ENCODE measurements at places on chromosomes 3 and 15. TPM values are rescaled to one million over a fixed set of nuclear protein-coding genes. Genes with fewer than 3 reads are reported as not detected.

DNA sequence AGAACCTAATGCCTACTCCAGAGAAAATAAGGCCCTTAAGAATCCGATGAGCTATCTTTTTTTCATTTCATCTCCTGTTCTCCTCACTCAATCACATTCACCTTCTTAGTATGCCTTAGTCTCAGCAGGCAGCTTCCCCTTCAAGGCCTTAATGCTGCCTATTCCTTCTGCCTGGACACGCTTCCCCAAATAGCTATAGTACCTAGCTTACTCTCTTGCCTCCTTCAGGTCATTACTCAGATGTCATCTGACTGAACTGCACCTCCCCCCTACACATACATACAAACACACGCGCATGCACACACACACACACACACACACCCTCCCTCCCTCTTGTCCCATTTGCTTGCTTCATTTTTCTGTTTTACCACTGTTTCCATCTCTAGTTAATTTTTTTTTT is 191.5 kb upstream of the MLF1 start:
- DNase-seq = no peak

- DNase-seq = no peak
These were observed 82.1 kb downstream of the IL5RA start for GRCh38 chr3:3027976-3028567.

DNA sequence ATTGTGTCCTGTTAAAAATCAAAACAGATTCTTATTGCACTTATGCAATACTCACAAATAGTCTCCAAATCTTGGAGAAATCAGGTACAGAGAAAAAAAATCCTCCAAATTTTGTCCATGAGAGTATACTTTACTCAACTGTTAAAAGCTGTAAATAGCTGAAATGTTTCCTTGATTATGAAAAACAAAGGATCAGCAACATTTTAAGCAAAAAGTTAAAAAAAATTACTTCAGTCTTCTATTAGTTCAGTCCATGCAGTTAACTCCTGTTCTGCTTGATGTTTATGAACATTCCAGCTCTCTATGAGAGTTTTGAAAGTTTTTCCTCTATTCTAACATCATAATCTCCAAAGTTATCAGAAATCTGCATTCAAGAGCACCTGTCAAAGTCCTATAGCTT is 22.8 kb upstream of the ZNF80 start:
- DNase-seq = no peak

- DNase-seq = no peak
These were observed 878 bp downstream of the ISLR start for GRCh38 chr15:74174219-74174957.

GRCh38 chr15:90456236-90456635 is 68.2 kb downstream of the IQGAP1 start:
- no peak for DNase-seq

- no peak for DNase-seq
These were observed 140.3 kb upstream of the NSMCE3 start for GRCh38 chr15:29409890-29410289.

DNA sequence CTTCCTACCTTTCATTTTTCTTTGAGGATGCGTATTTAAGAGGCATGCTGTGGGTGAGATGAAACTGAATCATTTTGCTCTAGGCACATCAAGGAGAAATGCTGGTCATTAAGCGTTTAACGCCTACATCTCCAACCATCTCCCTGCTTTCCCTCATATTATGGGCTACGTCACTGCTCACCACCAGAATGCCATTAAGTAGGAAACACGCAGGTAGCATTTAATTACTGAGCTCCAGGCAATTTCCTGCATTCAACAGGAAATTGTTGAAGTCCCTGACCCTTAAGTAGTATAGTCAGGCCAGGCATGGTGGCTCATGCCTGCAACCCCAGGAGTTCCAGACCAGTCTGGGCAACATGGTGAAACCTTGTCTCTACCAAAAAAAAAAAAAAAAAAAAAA is 66.1 kb downstream of the CHSY1 start:
- DNase-seq = no peak

DNA sequence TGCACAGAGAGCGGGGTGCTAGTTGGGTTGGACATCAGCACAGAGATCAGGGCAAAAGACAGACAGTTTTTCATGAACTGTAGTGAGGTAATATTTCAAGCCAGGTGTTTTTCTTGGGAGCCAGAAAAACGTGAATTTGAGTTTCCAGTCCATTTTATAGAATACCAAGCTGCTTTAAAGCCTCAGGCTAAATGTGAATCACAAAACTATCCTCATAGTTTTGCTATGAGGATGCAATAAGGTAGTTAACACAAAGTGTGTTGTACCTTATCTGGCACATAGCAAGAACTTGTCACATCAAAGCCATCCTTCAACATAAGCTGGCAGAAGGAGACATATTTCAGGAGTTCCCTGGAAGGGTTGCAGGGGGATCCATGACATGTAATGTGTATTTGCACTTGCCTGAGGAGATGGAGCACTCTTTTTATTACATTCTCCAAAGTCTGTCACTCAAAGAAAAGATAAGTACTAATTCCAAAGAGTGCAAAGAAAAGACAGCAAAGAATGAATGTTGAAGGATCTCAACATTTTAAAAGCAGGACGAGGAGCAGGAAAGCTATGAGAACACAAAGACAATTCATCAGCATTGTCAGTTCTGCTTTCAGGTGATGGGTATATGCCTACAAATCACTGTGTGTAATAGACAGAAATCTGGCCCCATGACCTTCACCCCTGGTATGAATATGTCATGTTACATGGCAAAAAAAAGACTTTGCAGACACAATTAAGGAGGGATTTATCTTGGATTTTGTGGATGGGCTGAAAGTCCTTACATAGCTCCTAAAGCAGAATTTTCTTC is 1046.4 kb downstream of the NTRK3 start:
- no peak for DNase-seq

- no peak for DNase-seq
These were observed 101.2 kb downstream of the TPRA1 start for GRCh38 chr3:127489357-127489756.

DNA sequence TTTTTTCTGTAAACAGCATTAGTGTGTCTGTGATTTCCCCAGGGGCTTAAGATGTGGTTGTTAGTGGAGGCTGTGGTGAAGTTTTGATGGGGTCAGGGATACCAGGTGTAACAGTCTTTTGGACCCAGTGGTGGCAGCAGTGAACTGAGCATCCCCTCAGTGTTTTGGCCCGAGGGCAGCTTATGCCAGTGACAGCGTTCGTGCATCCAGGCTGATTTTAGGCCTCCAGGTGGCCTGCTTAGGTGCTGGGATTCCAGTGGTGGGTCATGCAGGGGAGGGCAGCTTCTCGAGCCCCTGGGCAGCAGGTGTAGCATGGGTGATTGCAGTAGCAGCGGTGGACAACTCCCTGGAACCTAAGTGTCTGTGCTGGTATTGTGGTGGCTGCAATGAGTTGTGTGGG is 29.2 kb downstream of the STT3B start:
- no peak for DNase-seq

GRCh38 chr3:64327100-64327804 is 102.0 kb upstream of the PRICKLE2 start:
- DNase-seq = no peak

The ALDH1A3 gene
- 3.3 TPM for polyA plus RNA-seq

The KATNBL1 gene
- 46.1 TPM for polyA plus RNA-seq

The TMEM40 gene
- polyA plus RNA-seq = 1.1 TPM

The RPLP1 gene
- polyA plus RNA-seq = 1,166 TPM

GRCh38 chr3:159828542-159828943 is 160.1 kb upstream of the IL12A start:
- DNase-seq = no peak

The CALML4 gene
- 36.5 TPM for polyA plus RNA-seq

The XCR1 gene
- polyA plus RNA-seq = 0.26 TPM

DNA sequence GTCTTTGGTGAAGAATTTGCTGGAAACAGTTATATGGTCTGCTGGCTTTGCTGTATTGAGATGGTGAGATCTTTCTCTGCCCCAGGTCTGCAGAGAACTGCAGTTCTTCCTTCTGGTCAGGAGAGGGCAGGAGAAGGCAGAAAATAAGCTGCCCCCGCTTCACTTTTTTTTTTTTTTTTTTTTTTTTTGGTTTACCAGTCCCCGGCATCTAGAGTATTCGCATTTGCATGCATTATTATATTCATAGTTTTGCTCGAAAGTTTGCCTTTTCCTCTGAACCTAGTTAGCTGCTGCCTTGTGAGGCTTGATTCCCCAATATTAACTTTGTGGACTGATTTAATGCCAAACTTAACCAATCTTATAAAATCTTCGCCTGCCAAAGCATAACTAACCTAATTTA is 10.6 kb upstream of the PARL start:
- peak; percentile 13 for DNase-seq

- DNase-seq = no peak
These were observed 25.1 kb downstream of the SSUH2 start for GRCh38 chr3:8619548-8619947.

DNA sequence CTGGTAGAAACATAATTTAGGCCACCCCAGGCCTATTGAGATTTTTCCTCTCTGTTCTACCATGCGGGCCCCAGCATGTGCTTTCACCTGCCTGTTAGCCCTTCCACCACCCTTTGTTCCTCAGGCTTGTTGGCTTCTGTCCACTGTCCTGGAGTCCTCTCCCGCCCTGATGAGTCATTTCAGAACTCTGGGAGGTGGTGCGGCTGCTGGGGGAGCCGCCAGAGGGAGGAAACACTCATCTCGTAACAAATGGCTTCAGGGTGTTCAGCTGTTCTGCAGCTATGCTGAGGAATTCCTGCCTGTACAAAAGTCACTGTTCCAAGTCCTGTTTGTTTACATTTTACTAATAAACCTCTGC is 36.3 kb downstream of the LRTM1 start:
- peak; percentile 57 for DNase-seq

GRCh38 chr3:68163062-68163461 is 508.6 kb upstream of the SUCLG2 start:
- no peak for DNase-seq

The DLL4 gene
- polyA plus RNA-seq = 9.1 TPM

The MRPL3 gene
- polyA plus RNA-seq = 122 TPM

The CLDN16 gene
- polyA plus RNA-seq = 51.8 TPM

The TTLL13 gene
- 0.39 TPM for polyA plus RNA-seq

- DNase-seq = no peak
These were observed 121.3 kb upstream of the SMAD3 start for GRCh38 chr15:66944121-66944520.

The CYP1A2 gene
- polyA plus RNA-seq = 0.11 TPM

- DNase-seq = no peak
These were observed 3.2 kb downstream of the MGLL start for GRCh38 chr3:127819086-127819485.

The PDIA5 gene
- polyA plus RNA-seq = 32.1 TPM

GRCh38 chr3:113054552-113054951 is 63.8 kb downstream of the GTPBP8 start:
- DNase-seq = no peak

- DNase-seq = no peak
These were observed 104.1 kb downstream of the ALCAM start for GRCh38 chr3:105470851-105471250.

- DNase-seq = no peak
These were observed 14.3 kb downstream of the CGNL1 start for GRCh38 chr15:57390583-57390982.

DNA sequence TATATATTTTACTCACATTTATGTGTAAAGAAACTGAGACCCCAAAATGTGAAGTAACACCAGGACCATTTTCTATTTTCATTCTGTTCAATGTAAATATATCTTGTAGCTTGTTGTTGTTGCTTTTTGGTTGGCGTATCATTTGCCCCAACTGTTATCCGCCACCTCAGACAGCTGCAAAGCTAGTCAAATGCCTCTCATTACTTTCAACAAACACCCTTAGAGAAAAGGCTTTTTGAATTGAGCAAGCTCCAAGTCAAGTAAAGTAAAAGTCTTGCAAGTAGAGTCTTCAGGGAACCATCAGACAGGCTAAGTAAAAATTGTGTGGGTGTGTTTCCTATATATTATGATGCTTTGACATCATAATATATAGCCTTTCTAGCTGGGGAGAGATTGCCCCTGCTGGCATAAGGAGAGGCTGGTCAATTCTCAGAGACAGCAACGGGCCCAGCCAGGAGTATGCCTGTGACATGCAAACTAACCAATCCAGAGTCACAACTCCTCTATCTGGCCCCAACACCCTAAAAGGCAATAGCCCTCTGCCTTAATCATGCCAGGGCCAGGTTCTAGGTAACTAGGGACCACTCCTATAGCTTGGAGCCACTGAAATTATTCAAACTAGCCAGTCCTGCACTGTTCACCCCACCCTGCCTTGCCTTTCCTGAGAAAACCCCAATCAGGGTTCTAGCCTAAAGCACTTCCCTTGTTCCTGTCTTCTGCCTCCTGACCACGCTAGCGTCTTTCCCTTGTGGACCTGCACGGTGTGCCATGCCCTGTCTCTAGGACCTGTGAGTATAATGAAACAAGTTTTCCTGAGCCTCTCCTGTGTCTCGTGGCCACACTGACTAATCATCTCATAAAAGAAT is 75.6 kb downstream of the RAD18 start:
- no peak for DNase-seq

The SKOR1 gene
- polyA plus RNA-seq = 0.29 TPM

- no peak for DNase-seq
These were observed 24.0 kb upstream of the SPTSSB start for GRCh38 chr3:161395115-161396012.

The CBLB gene
- polyA plus RNA-seq = 45.0 TPM

- DNase-seq = no peak
These were observed 159.1 kb upstream of the CTDSPL start for GRCh38 chr3:37702478-37703154.

DNA sequence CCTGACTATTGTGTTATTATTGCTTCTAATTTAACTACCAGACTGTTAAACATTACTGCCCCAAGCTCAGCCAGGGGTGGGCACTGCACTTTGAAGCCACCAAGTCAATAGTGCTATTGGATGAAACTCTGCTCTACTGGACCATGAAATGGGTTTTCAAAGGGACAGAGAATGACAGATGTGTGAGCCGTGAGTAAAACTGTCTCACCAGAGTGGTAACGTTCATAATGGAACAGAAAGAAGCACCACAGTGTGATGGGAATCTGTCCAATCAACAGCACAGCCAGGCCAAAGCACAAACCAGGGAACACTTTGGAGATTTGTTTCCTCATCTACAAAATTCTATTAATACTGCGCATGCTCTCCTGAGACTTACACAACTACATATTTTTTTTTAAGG is 171.8 kb upstream of the LPP start:
- DNase-seq = no peak
